ENCODE measurements at places on chromosomes 5 and 9.

- no peak for DNase-seq
Measured at GRCh38 chr9:133429214-133429613, 7.0 kb downstream of the ADAMTS13 start.

- no peak for DNase-seq
Measured at GRCh38 chr5:168831383-168831782, 252.2 kb upstream of the PANK3 start.

GRCh38 chr9:99411479-99412115 is 189.5 kb downstream of the SEC61B start:
- DNase-seq, result no peak

DNA sequence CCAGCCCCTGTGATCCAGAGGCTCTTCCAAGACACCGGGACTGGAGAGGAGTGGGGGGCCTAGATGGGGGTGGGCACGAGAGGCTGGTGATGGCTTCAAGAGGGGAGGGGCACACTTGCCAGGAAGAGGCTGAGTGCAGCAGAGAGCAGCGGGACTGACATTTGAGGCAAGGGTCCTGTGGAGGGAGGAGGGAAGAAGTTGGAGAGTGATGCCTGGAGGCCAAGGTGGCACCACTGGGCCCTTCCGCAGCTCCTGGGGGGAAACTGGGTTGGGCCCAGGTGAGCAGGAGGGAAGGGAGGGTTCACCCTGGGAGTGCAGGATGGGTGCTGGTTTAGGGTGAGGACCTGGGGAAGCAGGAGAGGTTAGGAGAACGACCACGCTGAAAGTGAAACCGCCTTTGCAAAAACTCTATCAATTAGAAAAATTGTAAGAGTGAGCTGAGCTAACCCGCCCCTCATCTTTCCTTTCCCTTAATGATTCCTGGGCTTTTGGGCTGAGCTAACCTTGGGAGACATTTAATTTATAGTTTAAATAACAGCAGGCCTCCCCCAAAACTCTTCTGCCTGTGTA is 26.2 kb downstream of the ABO start:
- no peak for DNase-seq

DNA sequence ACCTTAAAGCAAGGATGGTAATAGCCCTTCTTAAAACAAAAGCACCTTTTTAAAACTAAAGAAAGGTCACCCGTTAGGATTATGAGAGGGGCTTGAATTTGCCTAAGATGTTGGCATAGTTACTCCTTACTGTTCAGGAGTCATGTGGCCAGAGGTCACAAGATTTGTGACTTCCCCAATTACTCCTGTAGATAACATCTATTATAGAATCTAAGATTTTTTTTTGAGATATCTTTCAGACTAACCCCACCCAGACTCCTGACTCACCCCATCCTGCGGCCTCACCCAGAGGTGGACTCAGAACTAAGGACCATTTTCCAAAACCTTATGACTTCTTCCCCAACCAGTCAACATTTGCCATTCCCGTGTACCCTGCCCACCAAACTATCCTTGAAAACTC is 2.4 kb downstream of the CD180 start:
- DNase-seq, result no peak

DNA sequence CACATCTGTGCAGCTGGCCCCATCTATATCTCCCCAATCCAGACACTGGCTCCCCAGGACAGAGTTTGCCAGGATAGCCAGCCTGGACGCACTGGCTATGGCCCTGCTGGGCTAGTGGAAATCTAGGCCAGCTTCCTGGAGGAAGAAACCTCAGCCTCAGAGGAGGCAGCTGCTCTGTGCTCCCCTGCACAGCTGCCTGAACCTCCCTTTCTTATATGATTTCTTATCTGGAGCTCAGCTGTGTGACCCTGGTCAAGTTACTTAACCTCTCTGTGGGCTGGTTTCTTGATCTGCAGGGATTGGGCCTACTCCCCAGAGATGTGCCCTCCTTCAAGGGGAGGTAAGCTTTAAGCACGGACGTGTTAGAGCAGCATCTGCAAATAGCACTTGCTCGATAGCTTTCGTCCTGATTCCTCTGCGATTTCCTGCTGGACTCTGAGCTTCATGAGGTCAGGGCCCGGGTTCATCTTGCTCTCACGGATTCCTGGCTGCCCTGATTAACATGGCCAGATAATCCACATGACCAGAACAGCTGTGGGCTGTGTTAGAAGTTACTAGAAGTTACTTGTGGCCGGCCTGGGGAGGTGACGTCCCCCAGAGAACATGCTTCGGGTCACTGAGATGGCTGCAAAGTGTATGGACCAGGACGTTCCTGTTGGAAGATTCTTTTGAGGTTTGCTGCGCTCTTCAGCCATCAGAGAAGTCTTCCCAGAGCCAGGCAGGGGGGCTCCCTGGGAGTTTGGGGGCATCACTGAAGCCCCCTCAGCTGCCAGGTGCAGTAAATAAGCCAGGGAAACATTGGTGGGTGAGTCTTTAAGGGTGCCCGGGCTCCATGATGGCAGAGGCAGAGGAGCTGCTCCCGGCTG is 14.5 kb downstream of the C9orf50 start:
- DNase-seq, result no peak
